ENCODE measurements at places on chromosomes 4 and X.

GRCh38 chrX:16807548-16807947 lies 21.3 kb downstream of the TXLNG start:
- DNase-seq: no peak

GRCh38 chr4:110678517-110679227 lies 55.8 kb upstream of the PITX2 start:
- no peak for DNase-seq

- DNase-seq: no peak
These were observed 107.1 kb downstream of the ANXA10 start for GRCh38 chr4:168199260-168199957.

DNA sequence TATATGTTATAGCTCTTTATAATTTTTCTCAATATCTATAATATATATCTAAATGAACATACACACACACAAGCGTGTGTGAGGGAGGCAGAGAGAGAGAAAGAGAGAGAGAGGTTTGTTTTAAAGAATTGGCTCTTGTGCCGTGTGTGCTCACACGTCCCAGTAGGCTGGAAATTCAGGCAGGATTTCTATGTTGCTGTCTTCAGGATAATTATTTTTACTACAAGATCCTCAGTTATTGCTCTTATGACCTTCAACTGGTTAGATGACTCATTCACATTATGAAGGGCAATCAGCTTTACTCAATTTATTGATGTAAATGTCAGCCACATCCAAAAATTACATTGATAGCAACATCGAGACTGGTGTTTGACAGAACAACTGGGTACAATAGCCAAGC lies 1520.7 kb upstream of the PCDH7 start:
- no peak for DNase-seq

DNA sequence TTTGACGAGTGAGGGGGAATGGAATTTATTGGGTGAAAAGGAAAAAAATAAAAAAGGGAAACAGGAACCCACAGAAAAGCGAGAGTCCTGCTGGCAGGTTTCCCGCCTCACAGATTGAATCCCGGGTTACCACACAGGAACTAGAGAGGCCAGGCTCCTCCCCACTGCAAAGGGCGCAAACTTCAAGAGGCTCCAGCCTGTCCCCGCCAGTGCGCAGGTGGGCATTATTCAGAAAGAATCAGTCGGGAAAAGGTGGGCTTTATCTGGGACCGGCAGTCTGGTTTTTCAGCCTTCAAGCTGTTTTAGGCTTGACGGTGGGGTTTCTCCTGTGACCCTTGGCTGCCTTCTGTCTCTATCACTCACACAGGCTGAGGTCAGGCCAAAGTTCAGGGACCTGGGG lies 1496.8 kb downstream of the RPA4 start:
- no peak for DNase-seq

GRCh38 chr4:158444621-158445020 lies 77.1 kb upstream of the RXFP1 start:
- DNase-seq: no peak

DNA sequence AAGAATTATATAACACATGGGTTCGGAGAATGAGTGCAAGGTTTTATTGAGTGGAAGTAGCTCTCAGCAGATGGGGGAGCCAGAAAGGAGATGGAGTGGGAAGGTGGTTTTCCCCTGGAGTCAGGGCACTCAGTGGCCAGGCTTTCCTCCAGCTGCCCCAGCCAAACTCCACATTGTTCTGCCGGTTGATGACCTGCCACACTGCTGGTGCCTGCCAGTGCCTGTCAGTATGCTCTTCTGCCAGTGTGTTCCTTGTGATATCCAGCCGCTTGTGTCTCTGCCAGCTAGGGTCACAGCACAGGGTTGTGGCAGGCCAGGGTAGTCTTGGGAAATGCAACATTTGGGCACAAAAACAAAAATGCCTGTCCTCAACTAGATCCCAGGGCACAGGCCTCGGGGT lies 604.8 kb upstream of the TECRL start:
- DNase-seq: no peak

- DNase-seq: no peak
These were observed 5.8 kb downstream of the AFAP1 start for GRCh38 chr4:7933651-7934510.

Data from GDM1 (cell line).